NCI-H510A (cell line): ENCODE measurements at places on chromosomes 13 and 19.

GRCh38 chr13:80441968-80442367, 101.0 kb upstream of the SPRY2 start:
- DNase-seq: no peak

- no peak for DNase-seq
These were observed 332.2 kb downstream of the MYO16 start for GRCh38 chr13:108961542-108962125.

DNA sequence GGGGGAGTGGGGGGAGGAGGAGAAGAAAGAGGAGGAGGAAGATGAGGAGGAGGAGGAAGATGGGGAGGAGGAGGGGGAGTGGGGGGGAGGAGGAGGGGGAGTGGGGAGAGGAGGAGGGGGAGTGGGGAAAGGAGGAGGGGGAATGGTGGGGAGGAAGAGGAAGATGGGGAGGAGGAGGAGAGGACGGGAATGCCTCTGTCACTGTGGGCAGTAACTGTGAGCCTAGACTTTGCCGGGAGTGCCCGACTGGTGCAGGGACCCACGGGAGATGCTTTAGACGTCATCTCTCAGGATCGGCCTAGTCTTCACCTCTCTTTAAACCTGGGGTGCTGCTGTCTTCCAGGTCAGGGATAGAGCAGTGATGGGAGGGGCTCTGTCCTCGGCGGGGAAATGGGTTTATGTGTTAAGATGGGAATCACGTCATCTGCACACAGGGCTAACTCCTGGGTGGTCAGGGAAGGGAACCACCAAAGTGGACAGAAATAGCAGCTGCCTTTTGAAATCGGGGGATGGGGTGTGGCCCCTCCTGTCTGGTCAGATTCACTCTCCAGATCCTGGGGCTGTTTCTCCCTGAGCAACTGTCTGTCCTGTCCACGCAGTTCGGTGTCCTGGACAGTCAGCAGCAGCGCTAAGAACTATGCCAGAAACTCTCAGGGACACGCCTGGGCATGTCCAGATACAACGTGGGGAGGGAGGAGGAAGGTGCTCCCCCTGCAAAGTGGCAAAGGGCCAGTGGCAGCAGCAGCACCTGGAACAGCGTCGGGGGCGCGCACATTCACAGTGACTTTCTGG, 26.9 kb downstream of the GAS6 start:
- DNase-seq: peak; percentile 48

- DNase-seq: no peak
These were observed 10.6 kb upstream of the RAB20 start for GRCh38 chr13:110571896-110572777.

- DNase-seq: peak; percentile 22
These were observed 2.7 kb upstream of the GNA15 start for GRCh38 chr19:3132971-3133792.

GRCh38 chr13:106521095-106521799, 14.2 kb downstream of the EFNB2 start:
- peak; percentile 18 for DNase-seq

- no peak for DNase-seq
These were observed 25.2 kb downstream of the ACTL9 start for GRCh38 chr19:8673276-8673891.

GRCh38 chr13:49450105-49450819, 6.2 kb downstream of the SETDB2 start:
- DNase-seq: no peak
